ENCODE measurements at places on chromosomes 11 and 22.

DNA sequence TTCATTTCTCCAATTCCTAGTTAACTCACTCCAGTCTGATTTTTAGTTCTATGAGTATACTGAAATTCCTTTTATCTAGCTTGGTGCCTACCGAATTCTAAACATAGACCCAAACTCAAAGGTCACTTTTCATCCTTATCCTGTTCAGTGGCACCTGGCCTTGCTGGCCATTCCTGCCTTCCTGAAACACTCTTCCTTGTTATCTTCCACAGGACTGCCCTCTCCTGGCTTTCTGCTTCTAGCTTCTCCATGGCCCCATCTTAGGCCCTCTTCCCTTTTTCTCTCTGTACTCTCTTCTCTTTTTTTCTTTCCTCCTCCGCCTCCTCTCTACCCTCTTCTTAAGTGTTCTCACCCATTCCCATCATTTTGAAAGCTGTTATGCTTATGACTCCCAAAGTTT lies 87.3 kb downstream of the WNT11 start:
- DNase-seq, result no peak

- peak; percentile 48 for DNase-seq
These were observed 7.3 kb upstream of the NCF4 start for GRCh38 chr22:36853407-36854099.

DNA sequence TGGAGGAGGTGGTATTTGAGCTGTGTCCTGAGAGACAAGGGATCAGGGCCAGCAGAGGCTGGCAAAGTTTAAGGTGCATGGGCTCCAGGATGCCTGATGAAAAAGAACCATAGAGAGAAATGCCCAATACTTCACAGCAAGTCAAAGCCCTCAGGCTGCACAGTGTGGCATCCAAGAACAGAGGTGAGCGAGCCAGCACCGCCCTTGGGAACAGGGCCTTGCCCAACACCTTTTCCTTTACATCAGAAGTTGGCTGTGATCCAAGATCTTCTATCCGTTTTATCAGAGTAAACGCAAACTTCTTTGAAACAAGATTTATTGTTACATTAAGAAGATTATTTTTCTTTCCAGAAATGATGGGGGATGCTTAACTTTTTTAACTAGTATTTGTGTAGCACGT lies 1.4 kb downstream of the B3GNT6 start:
- no peak for DNase-seq

DNA sequence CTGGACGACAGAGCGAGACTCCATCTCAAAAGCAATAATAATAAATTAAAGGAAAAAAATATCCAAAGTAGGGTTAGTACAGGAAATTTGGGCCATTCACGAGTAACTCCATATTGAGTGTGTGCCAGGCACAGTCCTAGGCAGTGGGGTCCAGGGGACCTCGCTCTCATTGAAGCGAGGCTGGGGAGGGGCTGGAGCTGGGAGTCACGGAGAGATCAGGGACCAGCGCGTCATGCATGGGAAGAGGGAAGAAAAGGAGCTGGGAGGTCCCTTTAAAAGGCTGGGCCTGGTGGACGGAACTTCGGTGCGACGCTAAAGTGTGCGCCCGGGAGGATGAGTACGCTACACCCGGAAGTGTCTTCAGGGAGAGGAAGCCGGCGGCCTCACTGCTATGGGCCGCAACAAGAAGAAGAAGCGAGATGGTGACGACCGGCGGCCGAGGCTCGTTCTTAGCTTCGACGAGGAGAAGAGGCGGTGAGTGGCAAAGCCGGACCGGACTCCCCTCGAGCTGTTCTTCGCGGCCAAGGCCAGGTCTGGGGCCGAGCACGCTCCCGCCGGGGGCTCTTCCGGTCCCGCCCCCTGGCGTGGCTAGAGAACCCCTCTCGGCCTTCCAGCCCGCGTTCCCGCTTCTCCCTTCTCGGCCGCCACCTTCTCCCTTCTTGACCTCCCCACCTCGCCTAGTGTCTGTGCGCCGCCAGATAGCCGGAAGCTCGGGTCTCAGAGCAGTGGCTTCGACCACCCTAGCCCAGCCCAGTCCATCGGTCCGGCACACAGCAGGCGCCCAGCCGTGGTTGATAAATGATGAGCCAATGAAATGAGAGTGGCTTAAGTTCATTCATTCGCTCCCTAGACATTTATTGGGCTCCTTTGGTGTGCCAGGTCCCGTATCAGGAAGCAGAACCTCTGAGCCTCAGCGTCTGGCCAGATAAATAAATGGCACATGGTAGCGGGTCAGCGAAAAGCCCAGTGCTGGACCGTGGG lies at the start of gene NOL12:
Gene NOL12 (plus strand): TSS at position 342 of the 981 bp plus-strand sequence. CDS start 50 bp downstream, at position 392.
- DNase-seq, result peak; percentile 76

DNA sequence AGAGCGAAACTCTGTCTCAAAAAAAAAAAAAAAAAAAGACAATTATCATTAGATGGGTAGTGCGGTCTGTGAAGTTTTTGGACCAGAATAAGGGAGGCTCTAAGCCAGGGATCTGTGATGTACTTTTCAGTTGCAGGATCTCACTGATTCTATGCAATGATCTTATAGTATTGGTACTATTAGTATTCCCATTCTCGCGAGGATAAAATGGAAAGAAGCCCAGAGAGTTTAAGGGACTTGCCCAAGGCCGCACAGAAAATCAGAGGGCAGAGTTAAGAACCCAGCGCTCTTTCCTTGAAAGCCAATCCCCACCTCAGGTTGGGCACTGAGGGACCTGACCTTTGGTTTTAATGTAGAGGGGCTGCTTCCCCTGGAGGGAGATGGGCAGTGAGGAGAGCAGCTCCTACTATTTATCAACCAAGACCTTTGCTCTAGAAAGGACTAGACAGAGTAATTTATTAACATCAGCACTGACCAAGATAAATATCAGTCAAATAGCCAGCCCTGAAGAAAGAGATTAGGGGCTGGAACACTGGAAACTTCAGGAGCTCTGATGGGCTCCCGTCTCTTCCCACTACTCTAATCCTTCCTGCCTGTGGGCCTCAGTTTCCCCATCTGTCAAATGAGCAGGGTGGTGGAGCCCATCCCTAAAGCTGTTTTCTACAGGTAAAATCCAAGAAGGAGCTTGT lies 6.0 kb downstream of the NIPSNAP1 start:
- no peak for DNase-seq

- DNase-seq, result no peak
These were observed 29.4 kb upstream of the PACSIN2 start for GRCh38 chr22:43044290-43044712.

DNA sequence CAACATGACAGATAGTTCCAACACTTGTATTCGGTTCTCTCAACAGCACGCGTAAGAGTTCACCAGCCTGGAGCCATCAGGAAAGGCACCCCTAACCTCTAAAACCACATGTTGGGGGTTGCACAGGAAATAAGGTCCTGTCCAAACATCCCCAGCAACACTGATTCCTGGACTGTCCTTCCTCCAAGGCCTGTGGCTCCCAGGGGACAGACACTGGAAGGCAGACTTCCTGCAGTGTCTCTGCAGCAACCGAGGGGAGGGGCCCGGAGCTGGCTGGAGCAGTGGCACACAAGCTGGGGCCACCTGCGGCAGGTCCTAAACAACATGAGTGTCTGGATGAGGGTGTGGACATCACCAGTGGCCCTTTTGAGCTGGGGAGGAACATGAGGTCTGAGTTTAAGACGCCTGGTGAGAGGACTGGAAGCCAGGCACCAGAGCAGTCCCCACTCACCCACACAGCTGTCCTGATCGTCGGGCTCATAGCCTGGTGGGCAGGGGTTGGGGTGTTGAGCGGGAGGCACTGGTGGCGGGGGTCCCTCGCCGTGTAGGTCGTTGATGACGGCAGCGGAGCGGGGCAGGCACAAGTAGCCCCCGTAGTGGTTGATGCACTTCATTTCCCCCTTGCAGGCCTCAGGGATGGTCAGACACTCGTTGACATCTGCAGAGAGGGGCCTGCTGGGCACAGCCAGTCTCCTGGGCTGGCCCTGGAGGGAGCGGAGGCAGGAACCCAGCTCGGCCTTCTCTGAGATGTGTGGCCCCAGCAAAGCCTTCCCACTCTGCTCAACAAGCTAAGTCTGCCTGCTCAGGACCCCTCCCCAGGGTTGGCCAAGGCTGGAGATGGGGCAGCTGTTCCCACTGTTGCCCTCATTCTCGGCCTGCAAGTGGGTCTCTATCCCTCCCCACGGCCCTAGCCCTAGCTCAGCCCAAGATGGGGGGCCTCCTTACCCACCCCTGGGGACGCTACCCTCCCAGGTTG lies 1.6 kb downstream of the EFEMP2 start:
- peak; percentile 29 for DNase-seq

DNA sequence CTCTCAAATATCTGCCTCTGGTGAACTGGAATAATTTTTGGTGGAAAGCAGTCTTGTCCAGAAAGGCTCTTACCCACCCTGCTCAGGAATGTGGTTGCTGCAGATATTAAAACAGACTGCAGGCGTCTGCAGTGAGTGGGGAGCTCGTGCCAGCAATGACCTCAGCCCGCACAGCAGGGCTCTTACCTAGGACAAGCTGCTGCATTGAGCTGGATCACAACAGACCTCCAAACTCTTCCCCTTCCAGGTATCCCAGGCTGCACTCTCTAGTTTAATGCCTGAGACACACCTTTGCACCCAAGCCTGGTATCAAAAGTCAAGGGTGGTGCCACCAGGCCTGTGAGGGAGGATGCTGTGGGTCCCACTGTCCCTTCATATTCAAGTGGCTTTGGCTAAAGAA lies 69.7 kb upstream of the CDON start:
- peak; percentile 69 for DNase-seq

- DNase-seq, result no peak
These were observed 20.8 kb downstream of the XRCC6 start for GRCh38 chr22:41641854-41642253.

DNA sequence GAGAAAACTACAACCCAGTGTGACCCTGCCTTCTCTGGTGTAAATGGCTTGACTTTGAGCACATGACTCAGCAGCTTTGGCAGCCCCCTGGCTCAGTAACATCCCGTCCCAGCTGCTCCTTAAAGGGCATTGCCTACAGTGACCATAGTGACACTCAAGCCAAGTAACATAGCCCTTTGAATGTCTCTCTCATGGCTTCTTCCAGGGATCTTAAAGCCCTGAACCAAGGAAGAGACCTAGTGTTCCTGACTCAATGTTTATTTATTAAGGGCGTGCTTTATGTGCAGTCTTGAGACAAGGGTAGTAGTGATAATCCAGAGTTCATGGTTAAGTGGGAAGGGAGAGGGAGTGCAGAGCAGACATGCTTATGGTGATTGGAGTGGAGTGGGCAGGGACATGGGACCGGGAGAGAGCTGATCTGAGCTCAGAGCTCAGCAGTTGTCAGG lies 125.7 kb downstream of the PARVA start:
- no peak for DNase-seq

DNA sequence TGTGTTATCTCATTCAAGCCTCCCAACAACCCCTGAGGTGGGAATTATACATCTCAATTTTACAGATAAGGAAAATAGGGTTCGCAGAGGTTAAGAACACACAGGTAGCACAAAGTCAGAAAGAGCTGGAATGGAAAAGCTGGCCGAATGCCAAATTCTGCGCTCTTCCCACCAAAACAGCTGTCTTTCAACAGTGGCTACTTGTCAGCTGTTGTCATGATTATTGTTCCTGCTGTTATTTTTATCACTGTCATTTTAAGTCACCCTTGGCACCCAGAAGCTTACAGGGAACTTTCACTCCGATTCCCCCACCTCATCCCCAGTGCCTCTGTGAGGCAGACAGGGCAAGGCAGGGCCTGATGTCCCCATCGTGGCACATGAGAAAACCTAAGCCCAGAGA lies 74.5 kb upstream of the CSNK2A3 start:
- no peak for DNase-seq

GRCh38 chr11:95144313-95145235 lies 54.9 kb downstream of the ENDOD1 start:
- peak; percentile 36 for DNase-seq

DNA sequence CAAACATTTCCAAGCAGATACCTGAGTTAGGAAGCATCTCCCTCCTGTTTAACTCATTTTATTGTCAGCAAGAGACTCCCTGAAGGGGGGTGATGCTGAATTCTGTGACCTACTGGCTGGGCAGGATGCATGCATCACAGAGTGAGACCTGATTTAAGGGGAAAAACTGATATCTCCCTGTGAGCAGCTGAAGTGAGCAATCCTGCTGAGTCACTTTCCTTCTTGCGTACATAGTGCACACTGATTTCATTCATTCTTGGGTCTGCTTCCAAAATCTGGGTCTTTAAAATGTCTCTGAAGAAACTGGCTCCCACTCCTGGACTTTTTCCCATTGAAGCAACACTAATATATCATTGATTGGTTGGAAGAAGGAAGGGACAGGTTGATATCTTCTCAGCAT lies 23.3 kb downstream of the P4HA3 start:
- peak; percentile 87 for DNase-seq

DNA sequence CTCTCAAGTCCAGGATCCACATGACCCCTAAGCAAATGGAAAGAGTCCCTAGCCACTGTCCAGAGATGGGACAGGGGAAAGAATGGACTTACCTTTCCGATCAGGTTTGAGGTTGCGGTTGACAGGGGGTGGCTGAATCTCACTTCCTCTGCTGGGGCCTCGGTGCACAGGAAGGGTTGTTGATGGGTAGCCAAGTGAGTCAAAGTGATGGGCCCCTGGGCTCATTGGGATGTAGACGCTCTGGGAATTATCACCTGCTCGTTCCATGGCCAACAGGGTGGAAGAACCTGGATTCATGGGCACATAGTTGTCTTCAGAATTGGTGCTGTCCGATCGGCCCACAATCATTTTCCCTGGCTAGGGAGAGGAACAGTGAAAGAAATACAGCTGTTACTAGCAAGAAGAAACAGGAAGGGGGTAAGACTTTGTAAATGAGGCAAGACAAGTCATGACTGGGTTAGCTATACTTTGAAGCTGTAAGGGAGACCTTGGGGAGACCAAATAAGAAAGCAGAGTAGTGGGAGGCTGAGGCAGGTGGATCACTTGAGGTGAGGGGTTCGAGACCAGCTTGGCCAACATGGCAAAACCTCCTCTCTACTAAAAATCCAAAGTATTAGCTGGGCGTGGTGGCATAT lies 34.7 kb downstream of the USP35 start:
- DNase-seq, result no peak

DNA sequence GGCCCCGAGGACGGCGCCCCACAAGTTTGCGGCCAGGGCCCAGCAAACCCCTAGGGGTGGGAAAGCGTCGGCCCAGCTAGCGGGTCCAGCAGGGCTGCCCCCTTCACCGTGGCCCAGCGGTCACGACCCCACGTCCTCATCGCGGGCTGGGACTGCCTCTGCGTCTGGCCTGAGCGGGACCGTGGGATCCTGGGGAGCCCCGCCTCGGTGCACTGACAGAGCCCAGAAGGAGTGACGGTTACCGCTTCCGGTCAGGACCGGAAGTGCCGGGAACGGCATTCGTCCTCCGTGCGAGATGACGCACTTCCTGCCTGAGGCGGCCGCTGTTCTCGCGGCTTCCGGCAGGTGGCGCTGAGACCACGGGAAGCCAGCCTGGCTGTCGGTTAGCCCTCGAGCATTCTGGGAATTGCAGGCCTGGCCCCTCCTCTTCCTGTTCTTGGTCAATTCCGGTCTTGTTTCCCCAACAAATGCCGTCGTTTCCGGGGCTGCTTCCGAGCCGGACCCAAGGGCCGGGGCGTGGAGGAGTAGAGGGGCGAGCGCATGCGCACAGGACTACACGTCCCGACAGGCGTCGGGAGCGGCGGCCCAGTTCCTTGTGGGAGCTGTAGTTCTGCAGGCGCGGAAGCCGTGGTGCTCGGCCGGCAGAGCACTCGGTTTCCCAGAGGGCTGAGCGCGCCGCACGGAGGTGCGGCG lies at the start of gene TSSC4:
Gene TSSC4 (plus strand): TSS at position 682 of the 693 bp plus-strand sequence. CDS start 1,884 bp downstream, outside the sequence.
- peak; percentile 100 for DNase-seq

DNA sequence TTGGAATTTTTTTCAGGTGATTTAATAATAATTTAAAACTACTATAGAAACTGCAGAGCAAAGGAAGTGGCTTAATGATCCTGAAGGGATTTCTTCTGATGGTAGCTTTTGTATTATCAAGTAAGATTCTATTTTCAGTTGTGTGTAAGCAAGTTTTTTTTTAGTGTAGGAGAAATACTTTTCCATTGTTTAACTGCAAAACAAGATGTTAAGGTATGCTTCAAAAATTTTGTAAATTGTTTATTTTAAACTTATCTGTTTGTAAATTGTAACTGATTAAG lies 3.4 kb downstream of the MALAT1 start:
- DNase-seq, result no peak

Data from M059J (cell line).